ENCODE measurements at places on chromosomes 4 and X.

GRCh38 chr4:119506806-119507205, 121.8 kb downstream of the PDE5A start:
- peak; percentile 33 for DNase-seq

GRCh38 chr4:177242651-177243286, 66.9 kb upstream of the NEIL3 start:
- DNase-seq: no peak

DNA sequence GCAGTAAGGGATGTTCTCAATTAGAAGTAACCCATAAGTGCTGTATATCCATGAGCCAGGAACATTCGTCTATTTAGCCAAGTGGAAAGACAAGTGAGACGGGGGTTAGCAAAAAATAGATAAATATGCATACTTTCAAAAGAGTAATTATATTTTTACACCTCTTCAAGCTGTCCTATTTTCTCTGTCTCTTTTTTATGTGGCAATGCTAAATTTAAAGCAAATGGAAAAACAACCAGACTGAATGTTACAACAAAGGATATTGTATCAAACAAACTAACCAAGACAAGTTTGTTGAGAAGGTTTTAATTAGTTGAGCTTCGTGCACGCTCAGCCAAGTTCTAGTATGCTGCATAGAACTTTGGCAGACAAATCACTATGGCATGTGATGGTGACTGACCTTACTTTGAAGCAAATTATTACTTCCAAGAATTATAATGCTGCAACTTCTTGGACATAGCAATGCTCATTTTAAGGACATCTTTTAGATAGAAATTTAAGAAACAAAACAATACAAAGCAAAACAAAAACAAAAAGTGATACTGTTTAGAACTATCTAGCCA, 61.4 kb upstream of the TMEM150C start:
- no peak for DNase-seq

GRCh38 chr4:67751260-67751659, 2.9 kb downstream of the GNRHR start:
- no peak for DNase-seq

GRCh38 chr4:10055871-10056270, 34.6 kb upstream of the SLC2A9 start:
- no peak for DNase-seq

DNA sequence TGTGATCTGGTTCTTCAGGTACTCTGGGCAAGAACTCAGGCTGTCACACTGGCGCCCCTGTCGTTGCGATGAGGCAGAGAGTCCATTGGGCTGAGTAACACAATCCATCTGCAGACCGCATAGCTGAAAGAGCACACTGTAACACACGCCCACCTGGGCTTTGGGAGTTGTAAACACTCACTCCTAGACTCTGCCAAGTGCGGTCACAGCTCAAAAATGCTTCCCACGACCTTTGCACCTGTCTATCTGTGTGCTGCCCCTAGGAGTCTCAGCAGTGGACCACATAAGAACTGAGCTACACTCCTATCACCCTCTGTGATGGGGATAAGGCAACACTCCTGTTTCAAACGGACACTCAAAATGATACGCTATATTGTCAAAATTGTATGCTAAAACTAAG, 2028.3 kb downstream of the PCDH7 start:
- no peak for DNase-seq

DNA sequence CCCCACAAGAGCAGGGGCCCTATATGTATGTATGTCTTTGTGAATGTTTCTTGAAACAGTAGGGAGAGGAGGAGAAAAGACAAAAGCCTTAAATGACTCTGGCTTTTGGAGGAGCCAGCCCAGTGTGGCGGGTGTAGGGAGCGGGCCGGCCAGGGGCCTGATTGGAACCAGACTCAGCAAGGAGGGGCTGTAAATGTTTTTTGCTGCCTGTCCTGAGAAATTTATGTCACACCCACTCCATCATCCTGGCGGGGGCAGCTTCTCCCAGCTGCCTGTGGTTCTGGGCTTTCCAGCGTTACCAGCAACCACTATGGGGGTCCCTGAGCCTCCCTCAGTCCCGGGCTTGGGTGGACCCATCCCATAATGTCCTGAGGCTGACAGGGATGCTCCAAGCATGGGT, 130.8 kb downstream of the PJA1 start:
- no peak for DNase-seq

DNA sequence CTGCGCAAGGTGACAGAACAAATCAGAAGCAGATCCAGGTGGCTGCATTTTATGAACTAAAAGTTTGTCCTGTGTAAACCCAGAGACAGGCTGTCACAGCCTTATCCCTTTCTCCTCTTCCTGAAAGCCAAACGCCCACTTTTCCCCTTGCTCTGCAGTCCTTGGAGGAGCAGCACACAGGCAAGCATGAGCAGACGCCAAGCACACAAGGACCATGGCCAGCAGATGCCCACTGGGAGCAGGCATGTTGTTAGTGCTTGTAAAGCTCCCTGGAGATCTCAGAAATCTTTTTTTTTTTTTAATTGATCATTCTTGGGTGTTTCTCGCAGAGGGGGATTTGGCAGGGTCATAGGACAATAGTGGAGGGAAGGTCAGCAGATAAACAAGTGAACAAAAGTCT, 11.5 kb upstream of the HOPX start:
- no peak for DNase-seq

GRCh38 chr4:16083241-16084191, at the start of gene PROM1:
PROM1 (minus strand) TSS chr4:16084023; CDS start chr4:16075906, 8,117 bp downstream.
- DNase-seq: peak; percentile 65

DNA sequence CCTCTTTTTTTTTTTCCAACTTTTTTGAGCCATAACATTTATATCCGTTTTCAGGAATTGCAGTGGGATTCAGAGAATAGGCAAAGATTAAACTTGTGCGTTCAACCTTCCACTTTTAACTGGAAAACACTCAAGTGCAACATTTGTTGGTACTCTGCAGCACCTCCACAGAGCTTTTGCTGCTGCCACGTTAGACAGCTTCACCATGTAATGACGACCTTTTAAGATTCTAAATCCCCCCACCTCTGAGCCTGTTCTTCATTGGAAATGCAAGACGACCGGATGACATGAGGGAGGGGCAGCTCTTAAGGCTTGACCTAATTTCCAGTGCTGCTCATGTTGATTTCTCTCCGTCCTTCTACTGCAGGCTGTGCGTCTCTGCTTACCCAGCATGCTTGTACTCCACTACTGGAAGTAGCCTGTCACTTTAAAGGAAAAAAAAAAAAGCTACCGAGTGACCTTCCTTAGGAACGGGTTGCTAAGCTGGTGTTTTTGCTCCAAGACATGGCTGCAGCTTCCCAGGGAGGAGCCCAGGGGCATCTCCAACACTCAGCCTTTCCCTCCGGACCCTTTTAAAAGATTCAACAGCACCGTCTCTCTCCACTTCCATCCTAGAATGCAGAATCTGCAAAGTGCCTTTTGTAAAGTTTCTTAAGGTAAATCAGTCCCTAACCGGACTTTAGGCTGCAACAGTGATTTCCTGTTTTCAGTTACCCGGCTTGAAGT, at the start of gene CC2D2A:
Gene CC2D2A, plus strand, starts transcription at position 481 of the 726 bp plus-strand sequence. CDS start 6,051 bp downstream, outside the sequence.
- DNase-seq: peak; percentile 75

DNA sequence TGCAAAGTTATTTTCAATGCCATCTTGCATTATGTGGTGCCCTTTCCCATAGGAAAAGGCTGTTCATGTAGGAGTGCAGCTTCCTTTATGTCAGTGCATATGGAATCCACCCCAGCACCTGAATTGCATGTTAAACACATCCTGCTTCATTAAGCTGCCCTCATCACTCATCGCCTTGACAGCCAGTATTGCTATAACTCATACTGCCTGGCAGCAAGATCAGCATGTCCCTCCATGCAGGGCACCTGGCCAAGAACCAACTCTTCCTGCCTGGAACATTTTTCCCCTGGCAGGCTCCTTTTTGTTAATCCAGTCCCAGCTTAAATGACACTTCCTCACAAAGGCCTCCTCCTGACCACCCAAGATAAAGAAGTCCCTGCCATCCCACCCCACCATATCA, 23.5 kb upstream of the CA5B start:
- no peak for DNase-seq

GRCh38 chr4:137417676-137418075, 114.6 kb downstream of the PCDH18 start:
- no peak for DNase-seq

- DNase-seq: no peak
Observed at GRCh38 chr4:69467797-69468196, 27.9 kb downstream of the UGT2B4 start.

GRCh38 chr4:40486534-40486933, 143.1 kb downstream of the RBM47 start:
- DNase-seq: no peak

DNA sequence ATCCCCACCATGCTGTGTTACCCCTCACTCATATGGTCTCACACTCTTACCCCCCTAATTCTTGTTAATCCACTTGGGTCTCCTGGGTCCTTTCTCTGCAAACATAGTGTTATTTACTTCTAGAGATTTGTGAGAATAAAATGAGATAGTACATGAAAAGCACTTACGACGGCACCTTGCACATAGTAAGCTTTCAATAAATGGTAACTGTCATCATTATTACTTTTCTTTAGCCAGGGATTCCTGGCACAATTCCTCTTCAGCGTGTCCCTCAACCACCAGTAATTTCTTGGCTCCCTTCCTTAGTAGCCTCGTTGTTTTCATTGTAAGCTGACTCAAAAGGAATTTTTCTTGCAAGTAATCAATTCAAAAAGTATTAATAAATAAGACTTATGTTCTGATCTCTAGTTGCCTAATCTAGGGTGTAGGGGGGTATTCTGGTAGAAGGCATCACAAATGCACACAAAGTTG, 30.1 kb upstream of the RBMX start:
- no peak for DNase-seq

DNA sequence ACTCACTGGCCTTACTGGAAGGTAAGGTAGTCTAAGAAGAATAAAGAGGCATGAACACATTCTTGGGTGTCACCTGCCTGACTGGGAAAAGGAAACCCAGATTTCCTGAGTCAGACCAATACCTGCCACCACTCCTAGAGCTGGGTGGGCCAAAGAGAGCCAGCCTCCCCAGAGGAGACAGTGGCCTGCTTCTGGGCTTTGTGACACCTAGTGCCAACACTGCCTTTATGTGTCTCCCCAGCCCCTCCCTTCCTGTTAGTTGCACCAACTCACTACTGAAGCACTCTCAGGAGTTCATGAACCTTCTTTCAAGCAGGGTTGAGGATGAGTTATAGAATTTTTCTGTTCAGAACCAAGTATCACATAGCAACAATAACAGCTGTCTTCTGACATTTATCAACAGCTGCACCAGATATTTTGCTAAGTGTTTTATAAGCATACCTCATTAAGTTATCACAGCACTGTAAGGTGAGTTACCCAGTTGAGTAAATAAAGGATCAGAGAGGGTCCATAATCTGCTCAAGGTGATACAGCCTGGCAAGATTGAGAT, 77.6 kb upstream of the ETNPPL start:
- no peak for DNase-seq

- DNase-seq: no peak
Observed at GRCh38 chr4:139985401-139985800, 168.6 kb downstream of the MAML3 start.

DNA sequence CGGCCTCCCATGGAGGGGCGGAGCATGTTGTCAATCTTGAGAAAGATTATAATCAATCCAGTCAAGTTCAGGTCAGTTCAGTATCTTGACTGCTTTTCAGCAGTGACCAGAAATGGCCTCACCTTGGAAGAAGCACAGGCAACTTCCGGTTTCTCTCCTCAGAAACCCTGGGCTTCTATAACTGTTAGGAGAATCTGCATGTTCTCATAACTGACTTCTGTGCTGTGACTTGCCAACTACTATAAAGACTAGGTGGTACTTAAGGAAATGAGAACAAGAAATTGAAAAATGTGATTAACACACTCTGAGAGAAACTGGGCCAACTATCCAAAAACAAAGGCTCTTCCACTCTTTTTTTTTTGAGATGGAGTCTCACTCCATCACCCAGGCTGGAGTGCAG, 35.9 kb upstream of the TLR3 start:
- no peak for DNase-seq

DNA sequence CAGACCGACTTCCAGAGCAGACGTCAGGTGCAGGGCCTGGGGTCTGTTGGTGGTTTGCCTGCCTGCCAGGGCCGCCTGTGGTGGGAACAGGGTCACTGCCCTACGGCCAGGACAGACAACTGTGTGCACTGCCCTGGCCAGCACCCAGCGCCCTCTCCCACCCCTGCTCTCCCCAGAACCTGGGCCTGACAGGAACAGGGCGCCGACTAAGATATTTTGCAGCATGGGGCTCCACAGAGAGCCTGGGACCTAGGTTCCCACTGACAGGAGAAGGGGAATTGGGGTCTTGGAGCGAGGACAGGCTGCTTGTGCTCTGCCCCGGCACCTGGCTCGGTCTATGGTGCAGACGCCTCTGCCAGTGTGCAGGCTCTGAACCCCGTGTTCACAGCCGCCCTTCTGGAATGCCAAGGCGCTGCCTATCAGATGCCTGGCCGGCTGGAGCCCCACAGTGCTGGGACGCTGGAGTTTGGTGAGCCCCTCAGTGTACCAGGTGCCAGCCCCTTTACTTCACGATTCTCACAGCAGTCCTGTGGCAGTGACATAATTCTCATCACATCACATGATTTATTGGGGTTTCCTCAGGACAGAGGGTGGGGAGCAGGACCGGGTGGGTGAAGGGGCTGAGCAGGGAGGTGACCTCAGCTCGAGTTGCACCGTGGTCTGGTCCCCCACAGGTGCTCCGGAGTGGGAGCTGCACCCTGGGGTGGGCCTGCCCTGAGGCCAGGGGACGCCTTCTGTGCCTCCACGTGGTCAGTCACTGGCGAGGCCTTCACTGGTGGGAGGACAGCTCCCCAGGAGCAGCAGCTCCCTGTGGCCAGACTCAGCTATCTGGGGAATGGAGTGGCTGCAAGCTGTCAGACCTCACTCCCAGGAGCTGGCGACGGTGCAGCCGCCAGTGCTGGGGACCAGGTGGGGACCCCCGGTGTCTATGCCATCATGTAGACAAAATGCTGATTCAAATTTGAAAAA, 113.8 kb upstream of the LRPAP1 start:
- DNase-seq: no peak

DNA sequence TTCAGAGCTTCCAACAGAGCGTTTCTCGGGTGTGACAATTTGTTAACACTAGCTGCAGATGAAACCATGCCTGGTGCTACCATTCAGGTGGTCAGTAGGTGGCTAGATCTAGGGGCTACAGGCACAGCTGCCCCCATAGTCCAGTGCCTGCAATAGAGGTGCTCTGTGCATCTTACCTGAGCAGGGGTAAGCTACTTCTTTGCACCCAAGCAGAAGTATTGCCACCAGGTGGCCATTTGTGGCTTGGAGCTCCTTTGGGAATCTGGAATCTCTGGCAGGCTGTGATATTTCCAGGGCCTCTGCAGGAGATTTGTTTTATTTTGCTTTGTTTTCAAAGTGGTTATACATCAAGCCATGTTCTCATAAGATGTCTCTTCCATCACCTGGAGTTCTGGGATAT, 170.7 kb upstream of the PUDP start:
- DNase-seq: no peak

- no peak for DNase-seq
Observed at GRCh38 chrX:40478474-40479065, 102.2 kb upstream of the ATP6AP2 start.

DNA sequence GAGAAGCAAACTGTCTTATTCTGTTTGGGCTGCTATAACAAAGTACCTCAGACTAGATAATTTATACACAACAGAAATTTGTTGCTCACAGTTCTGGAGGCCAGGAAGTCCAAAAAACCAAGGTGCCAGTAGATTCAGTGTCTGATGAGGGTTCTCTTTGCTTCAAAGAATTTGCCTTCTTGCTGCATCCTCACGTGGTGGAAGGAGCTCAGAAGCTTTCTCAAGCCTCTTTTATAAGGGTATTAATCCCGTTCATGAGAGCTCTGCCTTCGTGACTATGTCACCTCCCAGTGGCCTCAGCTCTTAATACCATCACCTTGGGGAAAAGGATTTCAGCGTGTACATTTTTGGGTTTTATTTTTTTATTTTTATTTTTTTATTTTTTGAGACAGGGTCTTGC, 20.1 kb downstream of the CA5B start:
- no peak for DNase-seq

Data from renal pelvis (tissue), 12 donors.